ENCODE measurements at places on chromosomes 3 and 15. TPM values are rescaled to one million over a fixed set of nuclear protein-coding genes. Genes with fewer than 3 reads are reported as not detected.

ATP2B2 gene
- total RNA-seq, result not detected

DNA sequence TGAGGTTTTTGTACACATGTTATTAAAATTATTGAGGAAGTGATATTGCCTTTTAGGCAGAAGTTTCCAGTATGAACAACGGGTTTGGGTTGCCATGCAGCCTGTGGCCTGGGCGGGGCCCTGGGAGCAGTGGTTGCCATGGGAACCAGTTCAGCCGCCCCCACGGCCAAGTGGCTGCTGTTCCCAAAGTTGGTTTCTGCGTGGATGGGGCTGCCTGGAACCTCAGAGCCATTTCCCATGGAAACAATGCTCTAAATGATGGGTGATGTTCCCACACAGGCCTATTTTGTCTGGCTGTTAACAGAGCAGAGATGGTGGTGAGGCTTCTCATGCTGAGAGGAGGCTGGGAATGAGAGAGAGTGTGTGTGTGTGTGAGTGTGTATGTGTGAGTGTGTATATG, 19.5 kb downstream of the MRAS start:
- no peak for DNase-seq

- peak; percentile 68 for DNase-seq
Observed at GRCh38 chr3:13479332-13479581, 849 bp upstream of the HDAC11 start.

DNA sequence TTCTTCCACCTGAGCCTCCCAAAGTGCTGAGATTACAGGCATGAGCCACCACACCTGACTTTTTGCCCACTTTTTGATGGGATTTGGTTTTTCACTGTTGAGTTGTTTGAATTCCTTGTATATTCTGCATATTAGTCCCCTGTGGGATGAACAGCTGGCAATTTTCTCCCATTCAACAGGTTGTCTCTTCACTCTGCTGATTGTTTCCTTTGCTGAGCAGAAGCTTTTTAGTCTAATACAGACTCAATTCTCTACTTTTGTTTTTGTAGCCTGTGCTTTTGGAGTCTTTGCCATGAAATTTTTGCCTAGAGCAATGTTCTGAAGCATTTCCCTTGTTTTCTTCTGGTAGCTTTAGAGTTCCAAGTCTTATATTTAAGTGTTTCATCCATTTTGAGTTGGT, 62.7 kb upstream of the MFGE8 start:
- DNase-seq, result no peak

- no peak for DNase-seq
Observed at GRCh38 chr15:66923438-66923881, 141.9 kb upstream of the SMAD3 start.

MAP1A gene
- 19.9 TPM for total RNA-seq

SLC28A2 gene
- not detected for total RNA-seq

- no peak for DNase-seq
Observed at GRCh38 chr15:50377867-50378751, 23.1 kb upstream of the GABPB1 start.

- DNase-seq, result no peak
Observed at GRCh38 chr3:136093771-136094170, 102.4 kb downstream of the MSL2 start.

DNA sequence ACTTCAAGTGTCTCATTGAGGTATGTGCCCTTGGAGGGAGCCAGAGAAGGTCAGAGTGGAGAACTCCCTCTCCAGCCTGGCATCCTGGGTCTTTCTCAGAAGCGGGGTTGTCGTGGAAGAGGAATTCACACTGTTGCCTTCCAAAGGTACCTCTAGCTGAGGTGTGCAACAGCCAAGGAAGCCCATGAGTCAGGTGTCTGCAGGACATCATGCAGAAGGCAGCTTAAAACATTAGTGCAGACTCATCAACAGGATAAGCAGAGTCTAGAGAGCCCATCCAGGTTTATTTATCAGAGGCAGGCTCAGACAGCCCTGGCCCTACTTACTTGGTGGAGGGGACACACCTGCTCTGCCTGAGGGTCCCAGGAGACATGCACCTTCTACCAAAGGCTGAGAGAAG, 95.6 kb upstream of the TPM1 start:
- DNase-seq, result peak; percentile 16
